Endothelial cell (in vitro differentiated cells): ENCODE measurements at places on chromosomes 4 and X. TPM values are rescaled to one million over a fixed set of nuclear protein-coding genes. Genes with fewer than 3 reads are reported as not detected.

GRCh38 chr4:16916719-16917337, 18.4 kb upstream of the LDB2 start:
- peaks cover 13% of the 10 kb centered on the region for H3K4me1 ChIP-seq
- H3K4me3 ChIP-seq: no peak overlapping the region
- H3K27me3 ChIP-seq: no peaks in the 10 kb centered on the region
- DNase-seq: peak; percentile 76
- H3K36me3 ChIP-seq: no peaks in the 10 kb centered on the region

- no peak overlapping the region for H3K4me3 ChIP-seq
- peaks cover 5% of the 10 kb centered on the region for H3K36me3 ChIP-seq
- peaks cover 4% of the 10 kb centered on the region for H3K4me1 ChIP-seq
- H3K27ac ChIP-seq: no peak overlapping the region
These were observed 261.8 kb downstream of the MID1IP1 start for GRCh38 chrX:39063037-39063436.

GRCh38 chrX:10855845-10856244, 235.5 kb upstream of the MID1 start:
- no peak overlapping the region for H3K4me3 ChIP-seq
- no peaks in the 10 kb centered on the region for H3K4me1 ChIP-seq
- DNase-seq: no peak
- H3K27ac ChIP-seq: no peak overlapping the region
- H3K36me3 ChIP-seq: no peaks in the 10 kb centered on the region

DNA sequence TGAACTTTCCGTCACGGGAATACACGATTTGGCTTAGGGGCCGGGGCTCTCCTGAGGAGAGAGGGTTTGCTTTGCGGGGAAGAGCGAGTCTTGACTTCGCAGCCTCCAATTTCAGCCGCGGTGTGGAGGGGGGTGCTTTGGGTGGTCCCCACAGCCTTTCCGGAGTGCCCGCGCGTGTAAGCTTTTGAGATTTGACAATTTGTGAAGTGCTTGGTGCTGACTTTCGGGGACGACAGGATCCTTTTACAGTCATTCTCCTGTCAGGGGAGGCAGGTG, 355 bp downstream of the SCML1 start:
- peaks cover 10% of the 10 kb centered on the region for H3K4me1 ChIP-seq
- peak overlapping the region; percentile 98 for H3K4me3 ChIP-seq
- DNase-seq: no peak

- no peak overlapping the region for H3K4me3 ChIP-seq
- H3K36me3 ChIP-seq: no peaks in the 10 kb centered on the region
- DNase-seq: peak; percentile 16
- no peak overlapping the region for H3K27ac ChIP-seq
- peaks cover 2% of the 10 kb centered on the region for H3K27me3 ChIP-seq
These were observed 45.5 kb downstream of the TMEM144 start for GRCh38 chr4:158255727-158256324.

BMX gene
- total RNA-seq: 0.74 TPM

DNA sequence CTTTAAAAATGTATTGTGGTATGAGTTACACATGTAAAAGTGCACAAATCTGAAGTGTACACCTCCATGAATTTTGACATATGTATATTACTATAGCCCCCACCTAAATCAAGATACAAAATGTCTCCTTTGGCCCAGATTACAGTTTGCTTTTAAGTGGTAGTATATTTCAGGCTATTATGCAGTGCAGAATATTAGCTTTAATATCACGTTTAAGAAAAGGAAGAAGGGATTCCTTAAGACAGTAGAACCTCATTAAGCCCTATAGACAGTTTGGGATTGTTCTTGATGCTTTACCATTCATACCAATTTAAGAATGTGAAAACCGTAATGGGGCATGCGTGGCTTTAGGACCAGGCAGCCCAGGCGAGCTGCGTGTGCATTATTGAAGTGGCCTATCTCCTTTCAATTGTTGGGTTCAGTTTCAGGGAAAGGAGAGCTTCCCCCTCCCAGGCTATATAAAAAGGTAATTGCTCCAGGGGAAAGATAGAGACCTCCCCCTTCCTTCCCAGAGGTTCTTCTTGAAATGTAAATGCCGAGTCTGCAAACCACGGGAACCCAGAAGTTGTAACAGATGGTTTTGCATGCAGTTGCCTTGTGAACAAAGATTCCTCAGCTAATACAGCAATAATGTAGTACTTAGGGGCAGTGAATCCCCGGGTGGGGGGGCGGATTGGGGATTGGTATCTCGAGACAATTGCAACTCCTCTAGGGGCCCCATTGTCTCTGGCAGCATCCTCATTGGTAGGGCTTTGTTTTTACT, 106.1 kb downstream of the UCHL1 start:
- peak overlapping the region; percentile 88 for H3K27ac ChIP-seq
- peaks cover 10% of the 10 kb centered on the region for H3K27me3 ChIP-seq
- DNase-seq: no peak
- H3K36me3 ChIP-seq: peaks cover 31% of the 10 kb centered on the region
- peaks cover 62% of the 10 kb centered on the region for H3K4me1 ChIP-seq
- H3K4me3 ChIP-seq: peak overlapping the region; percentile 95

DNA sequence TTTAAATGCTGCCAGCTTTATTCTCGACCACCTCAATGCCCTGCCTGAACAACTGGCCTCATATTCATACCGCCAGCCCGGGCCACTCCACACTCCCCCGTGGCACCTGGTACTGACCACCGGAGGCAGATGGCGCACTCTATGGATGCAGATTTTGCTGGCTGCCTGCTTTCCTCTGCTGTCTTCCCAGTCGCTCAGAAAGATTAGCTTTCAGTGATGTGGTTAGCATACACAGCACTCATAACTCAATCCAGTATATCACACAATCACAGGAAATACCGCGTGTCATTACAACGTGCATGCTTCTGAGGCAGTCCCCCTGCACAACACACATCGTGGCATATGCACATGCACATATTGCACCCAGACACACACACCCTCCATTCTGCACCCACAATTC, 147.2 kb upstream of the BCOR start:
- H3K36me3 ChIP-seq: no peaks in the 10 kb centered on the region
- peaks cover 12% of the 10 kb centered on the region for H3K4me1 ChIP-seq

DNA sequence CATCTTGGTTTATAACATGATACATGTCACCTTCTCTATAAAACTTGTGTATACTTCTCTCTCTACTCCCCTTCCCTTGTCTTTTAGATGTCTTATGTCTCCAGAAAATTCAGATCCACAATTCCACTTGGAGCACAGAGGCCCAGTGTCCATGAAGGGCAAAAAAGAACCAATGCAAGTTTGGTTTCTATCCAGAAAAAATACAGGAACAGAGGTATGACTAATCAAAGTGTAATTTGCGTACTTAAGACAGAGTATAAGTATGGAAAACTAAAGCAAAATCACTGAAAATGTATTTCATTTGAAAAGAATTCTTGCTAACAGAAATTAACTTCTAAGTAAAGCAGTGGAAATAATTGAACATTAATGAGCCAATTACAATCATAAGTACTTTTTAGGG, 46.2 kb downstream of the GUCY1B1 start:
- peaks cover 2% of the 10 kb centered on the region for H3K4me1 ChIP-seq
- no peak overlapping the region for H3K27ac ChIP-seq
- DNase-seq: no peak
- H3K27me3 ChIP-seq: peaks cover 3% of the 10 kb centered on the region
- H3K36me3 ChIP-seq: no peaks in the 10 kb centered on the region

RAB41 gene
- total RNA-seq: not detected

GRCh38 chr4:143381189-143382118, 44.8 kb downstream of the GAB1 start:
- H3K27ac ChIP-seq: no peak overlapping the region
- DNase-seq: no peak
- no peak overlapping the region for H3K4me3 ChIP-seq
- H3K36me3 ChIP-seq: no peaks in the 10 kb centered on the region

GPRASP3 gene
- total RNA-seq: 10.5 TPM

- no peak within 1 kb of the TSS for H3K27ac ChIP-seq
- peak within 1 kb of the TSS; percentile 95 for H3K4me3 ChIP-seq
- DNase-seq: peak; percentile 57
These were observed at the start of gene GPRIN3 for GRCh38 chr4:89307446-89308160. Gene GPRIN3 (minus strand): TSS chr4:89307800. CDS start chr4:89250110, 57,690 bp downstream.

DNA sequence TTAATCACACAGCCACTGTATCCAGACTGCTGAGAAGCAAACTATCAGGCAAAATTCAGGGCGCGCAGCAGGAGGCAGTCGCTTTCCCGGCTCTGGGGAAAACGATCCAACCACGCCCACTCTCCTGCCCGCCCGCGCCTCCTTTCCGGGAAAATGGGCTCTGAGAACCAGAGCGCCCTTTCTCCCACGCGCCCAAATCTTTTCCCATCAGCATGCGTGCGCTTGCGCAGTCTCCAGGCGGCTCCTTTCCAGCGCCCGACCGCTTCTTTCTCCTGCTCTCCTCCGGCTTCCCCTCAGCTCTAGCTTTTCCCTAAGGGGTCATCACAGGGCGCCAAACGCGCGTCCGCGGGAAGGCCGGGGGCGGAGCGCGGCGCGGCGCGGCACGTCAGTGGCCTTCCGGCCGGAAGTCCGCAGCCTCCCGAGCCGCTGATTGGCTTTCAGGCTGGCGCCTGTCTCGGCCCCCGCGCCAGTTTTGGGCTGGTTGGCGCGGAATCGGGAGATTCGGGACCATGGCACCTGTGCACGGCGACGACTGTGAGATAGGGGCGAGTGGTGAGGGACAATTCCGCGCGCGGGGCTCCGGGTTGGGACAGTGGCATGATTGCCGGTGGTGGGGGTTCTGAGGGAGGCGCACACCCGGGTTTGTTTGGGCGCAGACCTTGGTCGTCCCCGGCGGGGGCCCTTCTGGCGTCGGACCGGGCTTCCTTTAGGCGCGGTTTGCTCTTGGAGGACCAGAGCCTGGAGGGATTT, at the start of gene POLA1:
TSS of gene POLA1 (plus strand) at position 466 of the 750 bp plus-strand sequence. CDS start at position 510, 44 bp downstream.
- H3K27me3 ChIP-seq: peaks cover 2% of the 10 kb centered on the region
- peak within 1 kb of the TSS; percentile 90 for H3K27ac ChIP-seq
- no peaks in the 10 kb centered on the region for H3K4me1 ChIP-seq
- no peaks in the 10 kb centered on the region for H3K36me3 ChIP-seq

TRAM1L1 gene
- 1.8 TPM for total RNA-seq

DNA sequence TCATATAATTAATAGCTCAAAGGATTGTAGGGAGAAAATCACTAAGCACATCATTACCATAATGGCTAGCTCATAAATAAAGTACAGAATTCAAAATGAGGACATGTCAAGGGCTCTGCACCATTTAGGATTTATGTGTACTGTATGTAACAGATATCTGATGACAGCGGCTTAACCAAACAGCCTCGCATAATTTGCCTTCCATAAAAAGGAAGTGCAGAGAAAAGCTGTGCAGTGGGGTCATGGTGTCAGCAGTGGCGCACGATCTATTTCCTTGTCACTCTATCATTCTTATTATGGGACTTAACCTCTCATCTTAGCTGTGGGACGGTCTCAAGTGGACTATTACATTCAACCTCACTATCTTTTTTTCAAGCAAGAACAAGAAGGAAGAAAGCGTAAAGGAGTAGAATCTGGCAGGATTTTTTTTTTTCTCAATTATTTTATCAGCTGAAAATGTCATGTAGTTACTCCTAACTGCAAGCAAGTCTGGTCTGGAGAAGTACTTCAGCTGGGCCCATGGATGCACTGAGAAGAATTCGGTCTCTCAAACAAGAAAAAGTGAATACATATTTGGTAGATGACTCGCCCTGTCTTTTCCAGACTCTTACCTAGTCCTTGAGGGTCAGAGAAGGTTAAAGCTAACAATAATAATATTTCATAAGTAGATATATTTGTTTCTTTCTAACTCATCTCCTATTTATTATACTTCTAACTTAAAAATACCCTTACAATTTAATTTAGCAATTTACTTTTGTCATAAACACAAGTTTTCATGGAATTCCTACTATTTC, 94.6 kb downstream of the COX18 start:
- no peak overlapping the region for H3K4me3 ChIP-seq
- no peak for DNase-seq
- no peaks in the 10 kb centered on the region for H3K36me3 ChIP-seq
- no peak overlapping the region for H3K27ac ChIP-seq
- no peaks in the 10 kb centered on the region for H3K27me3 ChIP-seq
- H3K4me1 ChIP-seq: no peaks in the 10 kb centered on the region

CDKN2AIP gene
- total RNA-seq: 22.0 TPM

DNA sequence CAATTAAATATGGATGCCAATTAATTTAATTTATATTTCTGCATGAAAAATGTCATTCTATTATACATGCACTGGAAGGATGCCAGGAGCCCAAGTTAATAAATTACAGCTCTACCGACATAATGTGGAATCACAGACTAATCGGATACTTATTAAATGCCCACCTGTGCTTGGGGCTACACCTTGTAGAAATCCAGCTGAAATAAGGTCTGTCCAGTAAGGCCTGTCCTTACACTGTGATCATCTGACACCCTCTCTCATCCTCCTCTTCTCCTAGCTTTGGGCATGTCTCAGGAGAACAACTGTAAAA, 6.0 kb upstream of the SHISA3 start:
- H3K36me3 ChIP-seq: peaks cover 1% of the 10 kb centered on the region
- H3K4me1 ChIP-seq: peaks cover 1% of the 10 kb centered on the region
- no peak for DNase-seq
- H3K27me3 ChIP-seq: peaks cover 3% of the 10 kb centered on the region
- H3K27ac ChIP-seq: no peak overlapping the region
